CD8-positive, alpha-beta memory T cell (primary cell): ENCODE measurements at places on chromosomes 13 and 19.

DNA sequence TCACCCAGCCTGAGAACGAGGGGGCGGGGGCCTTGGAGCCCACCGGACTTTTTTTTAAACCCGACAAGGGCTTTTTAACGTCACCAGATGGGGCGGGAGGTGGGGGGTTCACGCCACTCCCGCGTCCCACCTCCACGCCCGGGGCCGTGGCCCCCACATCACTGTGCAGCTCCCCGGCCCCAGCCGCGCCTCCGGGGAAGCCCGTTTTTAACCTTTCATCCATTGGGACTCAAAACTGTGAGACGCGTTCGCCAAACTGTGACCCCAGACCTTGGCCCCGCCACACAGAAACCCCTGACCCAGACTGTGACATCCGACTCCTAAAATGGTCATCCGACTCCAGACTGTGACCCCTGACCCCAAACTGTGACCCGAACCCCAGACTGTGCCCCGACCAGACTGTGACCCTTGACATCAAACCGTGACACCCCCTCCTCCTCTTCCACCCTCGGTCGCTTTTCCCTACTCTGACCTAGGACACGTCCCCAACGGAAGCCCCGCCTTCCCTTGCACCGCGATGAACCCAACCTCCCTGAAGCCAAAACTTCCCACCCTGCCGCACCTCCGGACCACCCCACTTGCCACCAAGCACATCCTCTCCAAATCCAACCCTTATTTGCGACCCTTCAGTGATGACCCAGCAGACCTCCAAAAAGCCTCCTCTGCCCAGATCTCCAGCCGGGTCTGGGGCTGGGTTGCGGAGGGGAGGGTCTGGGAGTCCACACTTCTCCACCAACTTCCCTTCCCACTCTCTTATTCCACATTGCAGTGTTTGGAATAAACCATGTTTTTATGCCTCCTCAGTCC lies 1.5 kb upstream of the GRWD1 start:
- DNase-seq = no peak

DNA sequence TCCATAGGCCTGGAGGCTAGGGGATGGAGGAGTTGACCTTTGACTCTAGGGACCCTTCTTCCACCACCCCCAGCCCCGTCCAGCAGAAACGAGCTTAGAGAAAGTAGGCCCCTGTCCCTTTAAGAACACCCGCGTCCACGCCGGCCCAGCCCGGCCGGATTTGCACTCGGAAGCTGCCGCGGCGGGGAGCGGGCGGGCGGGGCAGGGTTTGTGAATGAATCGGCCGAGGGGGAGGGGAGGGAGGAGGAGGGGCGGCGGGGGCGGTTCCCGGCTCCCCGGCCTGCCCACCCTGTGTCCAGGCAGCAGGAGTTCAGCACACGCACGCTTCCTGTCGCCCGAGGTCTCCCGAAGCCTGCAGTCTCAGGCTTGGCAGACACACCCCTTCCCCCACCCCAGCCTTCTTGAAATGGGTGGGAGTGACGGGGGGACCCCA lies 1.5 kb downstream of the UNC13A start:
- DNase-seq = no peak

GRCh38 chr13:27857282-27857681 lies 62.5 kb upstream of the PDX1 start:
- DNase-seq = no peak

GRCh38 chr13:95160112-95160906 lies 140.9 kb downstream of the ABCC4 start:
- no peak for DNase-seq
